ENCODE measurements at places on chromosomes 1 and 21.

DNA sequence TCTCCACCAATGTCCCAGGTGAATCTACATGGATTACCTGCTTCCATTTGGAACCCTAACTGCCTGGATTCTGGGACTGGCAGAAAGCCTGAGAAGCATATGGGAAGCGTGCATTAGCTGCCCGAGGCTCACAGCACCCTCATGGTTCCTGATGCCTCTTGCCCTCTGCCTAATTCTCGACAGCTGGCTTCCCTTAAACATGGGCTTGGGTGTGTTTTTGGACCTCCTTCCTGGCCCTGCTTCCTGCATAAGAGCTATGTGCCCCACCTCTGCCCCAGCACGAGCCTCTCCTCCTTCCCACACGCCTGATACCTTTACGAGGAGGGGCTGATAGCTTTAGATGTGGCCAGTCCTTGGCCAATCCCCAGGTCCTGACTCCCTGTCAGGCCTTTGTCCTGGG, 152.4 kb upstream of the HMGB4 start:
- DNase-seq, result no peak

- DNase-seq, result no peak
These were observed 106.4 kb downstream of the CTH start for GRCh38 chr1:70517444-70517843.

DNA sequence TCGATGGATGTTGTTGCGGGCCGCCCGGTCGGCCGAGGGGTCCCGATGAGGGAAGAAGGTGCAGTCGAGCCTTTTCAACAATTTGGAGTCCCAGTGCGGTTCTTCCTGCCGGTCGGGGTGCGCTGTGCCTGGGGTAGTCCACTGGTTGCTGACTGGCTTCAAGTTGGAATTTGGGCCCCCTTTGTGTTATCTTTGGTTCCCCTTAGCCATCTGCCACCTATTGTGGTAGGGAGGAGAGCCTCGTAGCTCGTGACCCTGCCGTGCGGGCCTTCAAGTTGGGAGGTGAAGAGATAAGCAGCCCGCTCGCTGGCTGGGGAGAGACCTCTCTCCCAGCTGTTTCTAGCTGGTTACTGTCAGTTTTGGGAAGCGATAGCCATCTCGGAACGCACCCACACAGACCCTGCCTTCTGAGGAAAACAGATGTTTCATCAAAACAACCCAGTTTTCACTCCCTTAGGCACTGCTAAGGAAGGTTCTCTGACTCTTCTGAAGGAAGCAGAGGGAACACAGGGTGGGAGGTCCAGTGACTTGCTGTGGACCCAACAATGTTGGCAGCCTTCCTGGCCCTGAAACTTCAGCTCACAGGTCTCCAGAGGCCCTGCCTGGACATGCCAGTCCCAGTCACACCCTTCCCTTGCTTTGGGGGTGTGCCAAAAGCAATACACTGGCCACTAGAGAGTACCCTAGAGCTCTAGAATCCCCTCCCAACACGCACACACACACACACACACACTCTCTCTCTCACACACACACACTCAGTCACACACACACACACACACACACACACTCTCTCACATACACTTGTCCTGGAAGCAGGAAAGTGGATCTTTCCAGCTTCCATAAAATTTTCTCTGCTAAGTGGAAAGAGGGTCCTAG, 1.0 kb downstream of the BTG2 start:
- DNase-seq, result peak; percentile 56

GRCh38 chr1:223771814-223772770, 59.8 kb downstream of the CAPN2 start:
- no peak for DNase-seq

GRCh38 chr1:44650159-44650831, 24.0 kb downstream of the TMEM53 start:
- no peak for DNase-seq

- no peak for DNase-seq
These were observed 15.0 kb downstream of the RHBG start for GRCh38 chr1:156384007-156384406.

GRCh38 chr1:89598450-89599331, 34.2 kb upstream of the LRRC8C start:
- peak; percentile 43 for DNase-seq

DNA sequence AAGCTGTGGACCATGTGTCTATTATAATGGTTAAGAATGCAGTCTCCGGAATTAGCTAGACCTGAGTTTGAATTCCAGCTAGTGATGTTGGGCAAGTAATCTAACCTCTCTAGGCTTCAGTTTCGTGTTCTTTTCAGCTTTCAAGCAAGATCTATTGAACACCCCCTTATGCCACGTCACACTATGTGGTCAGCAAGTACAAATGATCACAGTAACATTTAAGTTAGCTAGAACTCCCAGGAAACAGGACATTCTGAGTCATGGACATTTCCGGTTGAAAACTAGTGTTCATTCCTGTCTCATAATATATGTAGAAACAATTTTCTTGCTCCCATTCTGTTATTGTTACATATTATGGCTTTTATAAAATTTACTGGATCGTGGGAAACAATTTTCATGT, 34.0 kb upstream of the NHLH2 start:
- DNase-seq, result no peak

GRCh38 chr1:14677292-14677971, 78.9 kb downstream of the KAZN start:
- DNase-seq, result no peak

- DNase-seq, result no peak
These were observed 36.6 kb upstream of the PADI1 start for GRCh38 chr1:17168091-17168876.

DNA sequence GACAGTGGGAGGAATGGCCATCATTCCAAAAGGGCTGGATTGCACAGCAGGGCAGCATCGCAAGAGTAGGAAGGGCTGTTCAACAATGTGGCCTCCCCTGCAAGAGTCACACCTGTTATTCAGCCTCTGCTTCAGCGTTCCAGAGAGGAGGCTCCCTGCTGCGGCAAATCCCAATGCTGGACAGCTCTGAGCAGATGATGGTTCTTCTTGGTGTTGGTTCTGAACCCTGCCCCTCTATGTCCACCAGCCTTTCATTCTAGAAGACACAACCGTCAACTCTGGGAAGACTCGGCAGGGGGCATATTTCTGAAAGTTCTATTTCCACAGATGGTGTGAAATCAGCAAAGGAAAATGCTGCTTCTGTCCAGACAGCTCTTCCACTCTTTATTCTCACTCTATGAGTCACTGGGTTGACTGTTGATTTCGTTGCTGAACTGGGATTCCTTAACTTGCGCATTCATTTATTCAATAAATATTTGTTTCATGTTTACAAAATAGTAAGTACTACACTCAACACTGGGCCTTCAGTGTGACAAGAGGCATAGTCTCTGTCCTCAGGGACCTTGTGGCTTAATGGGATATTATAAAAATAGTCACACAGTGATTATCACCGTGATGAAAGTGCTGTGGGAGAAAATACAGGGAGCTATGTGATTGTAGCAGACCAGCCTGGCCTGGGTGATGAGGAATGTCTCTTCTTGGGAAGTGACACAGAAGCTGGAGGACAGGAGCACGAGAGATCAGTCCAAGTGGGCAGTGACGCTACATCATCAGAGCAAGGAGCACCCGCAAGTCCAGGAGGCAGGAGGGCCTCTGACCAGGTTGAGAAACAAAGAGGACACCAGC, 260.3 kb downstream of the SIPA1L2 start:
- no peak for DNase-seq

GRCh38 chr1:233815357-233815756, 89.1 kb upstream of the SLC35F3 start:
- no peak for DNase-seq

- DNase-seq, result no peak
These were observed 45.1 kb downstream of the TMEM51 start for GRCh38 chr1:15198684-15199083.

- DNase-seq, result no peak
These were observed 9.6 kb downstream of the FNDC7 start for GRCh38 chr1:108722292-108722691.
